ENCODE measurements at places on chromosomes 4 and X.

GRCh38 chrX:69236641-69237040 is 71.4 kb upstream of the PJA1 start:
- no peak for DNase-seq

DNA sequence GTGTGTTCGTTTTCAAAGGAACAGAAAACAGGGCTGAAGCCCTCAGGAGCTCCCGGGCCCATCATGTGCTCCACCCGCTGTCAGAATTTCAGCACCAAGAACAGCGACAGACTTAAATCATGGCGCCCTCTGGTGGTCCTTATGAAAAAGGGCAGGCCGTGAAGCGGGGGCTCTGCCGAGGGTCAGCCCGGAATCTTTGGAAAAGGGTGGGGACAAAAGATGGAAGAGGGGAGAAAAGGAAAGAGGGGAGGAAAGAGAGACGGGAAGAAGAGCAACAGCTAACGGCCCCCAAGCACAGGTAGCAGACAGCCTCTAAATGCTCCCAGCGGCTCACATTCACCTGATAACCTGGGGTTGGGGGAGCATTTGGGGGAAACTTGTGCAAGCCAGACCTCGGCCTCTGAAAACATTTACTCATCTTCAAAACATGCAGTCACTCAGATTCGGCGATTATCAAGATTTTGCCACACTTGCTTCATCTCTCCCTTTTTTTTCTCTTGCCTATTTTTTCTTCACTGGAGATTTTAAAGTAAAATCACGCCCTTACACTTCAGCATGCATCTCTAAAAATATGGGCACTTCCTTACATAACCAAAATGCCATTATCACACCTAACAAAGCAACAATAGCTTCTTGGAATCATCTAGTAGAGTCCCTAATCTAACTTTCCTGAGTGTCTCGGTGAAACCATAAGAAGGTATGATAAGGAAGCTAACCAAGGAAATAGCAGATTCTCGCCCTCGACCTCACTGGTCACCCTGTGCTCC is 28.1 kb upstream of the MAN2B2 start:
- DNase-seq, result peak; percentile 75

- DNase-seq, result no peak
Measured at GRCh38 chrX:12405306-12405705, 267.0 kb downstream of the FRMPD4 start.

GRCh38 chrX:113849408-113849807 is 734.5 kb upstream of the HTR2C start:
- DNase-seq, result no peak

DNA sequence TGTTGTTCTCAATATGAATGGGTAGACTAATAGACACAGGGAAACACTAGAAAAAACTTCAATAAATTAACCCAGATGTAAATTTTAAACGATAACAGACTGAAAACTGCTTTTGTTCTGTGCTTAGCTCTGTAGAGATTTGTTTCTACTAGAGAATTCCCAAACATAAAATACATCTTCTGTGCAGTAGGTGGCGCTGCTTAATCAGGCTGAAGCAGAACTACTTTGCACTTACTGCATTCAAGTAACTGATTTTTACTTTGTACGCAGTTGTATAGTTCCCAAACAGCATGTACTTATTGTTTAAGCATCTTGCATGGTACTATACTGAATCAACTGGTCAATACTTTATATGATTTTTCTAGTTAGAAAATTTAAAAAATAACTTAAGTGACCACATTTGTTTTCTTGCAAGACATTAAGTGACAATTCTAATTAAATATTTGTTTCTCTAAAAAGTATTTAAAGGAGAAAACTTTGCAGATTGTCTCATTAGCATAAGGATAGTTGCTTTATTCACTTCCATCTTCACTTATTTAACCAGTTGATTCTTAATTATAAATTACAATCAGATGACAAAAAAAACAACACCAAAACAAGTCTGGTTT is 490.6 kb downstream of the IL15 start:
- no peak for DNase-seq

- no peak for DNase-seq
Measured at GRCh38 chrX:101108284-101108683, 10.3 kb downstream of the CENPI start.

- DNase-seq, result no peak
Measured at GRCh38 chr4:149765630-149766029, 50.0 kb downstream of the IQCM start.

DNA sequence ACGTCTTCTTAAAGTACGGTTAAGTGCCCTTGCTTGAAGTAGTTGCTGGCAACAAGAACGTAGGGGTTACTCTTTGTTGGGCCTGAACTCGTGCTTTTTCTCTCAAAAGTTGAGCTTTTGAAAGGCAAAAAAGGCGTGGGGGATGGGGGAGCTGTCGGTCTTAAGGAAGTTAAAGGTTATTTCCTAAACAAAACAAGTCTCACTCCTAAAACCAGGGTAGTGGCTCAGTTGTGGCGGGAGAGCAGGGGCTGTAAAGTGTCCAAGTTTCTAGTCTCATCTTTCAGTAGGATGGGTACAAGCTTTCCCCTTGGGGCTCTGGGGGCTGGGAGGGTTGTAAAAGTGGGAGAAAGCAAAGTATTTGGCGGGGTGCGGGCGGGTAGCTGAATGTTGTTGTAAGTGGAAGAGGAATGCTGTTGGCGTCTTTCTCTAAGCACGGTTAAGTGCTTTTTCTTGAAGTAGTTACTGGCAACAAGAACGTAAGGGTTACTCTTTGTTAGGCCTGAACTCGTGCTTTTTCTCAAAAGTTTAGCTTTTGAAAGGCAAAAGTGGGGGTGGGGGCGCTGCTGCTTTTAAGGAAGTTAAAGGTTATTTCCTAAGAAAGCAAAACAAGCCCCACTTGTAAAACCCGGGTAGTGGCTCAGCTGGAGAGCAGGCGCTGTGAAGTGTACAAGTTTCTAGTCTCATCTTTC is 904 bp upstream of the WDR1 start:
- no peak for DNase-seq

- DNase-seq, result no peak
Measured at GRCh38 chrX:42943051-42943974, 165.3 kb upstream of the PPP1R2C start.

- DNase-seq, result peak; percentile 13
Measured at GRCh38 chr4:53702334-53703266, 111.3 kb upstream of the LNX1 start.

DNA sequence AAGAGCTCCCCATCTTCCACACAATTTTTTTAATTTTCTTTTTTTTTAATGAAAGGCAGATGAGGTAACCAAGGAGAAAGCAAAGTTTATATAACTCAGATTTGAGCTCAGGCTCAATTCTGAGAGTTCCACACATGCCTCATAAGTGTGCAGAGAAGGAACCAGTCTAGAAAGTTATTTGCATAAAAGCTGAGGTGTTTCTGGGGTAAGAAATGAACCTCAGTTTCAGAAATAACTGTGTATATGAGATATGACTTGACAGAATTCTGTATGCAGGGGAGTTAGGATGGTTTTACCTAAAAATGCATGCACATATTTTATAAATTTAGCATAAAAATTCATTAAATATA is 51.3 kb downstream of the DTHD1 start:
- DNase-seq, result no peak

DNA sequence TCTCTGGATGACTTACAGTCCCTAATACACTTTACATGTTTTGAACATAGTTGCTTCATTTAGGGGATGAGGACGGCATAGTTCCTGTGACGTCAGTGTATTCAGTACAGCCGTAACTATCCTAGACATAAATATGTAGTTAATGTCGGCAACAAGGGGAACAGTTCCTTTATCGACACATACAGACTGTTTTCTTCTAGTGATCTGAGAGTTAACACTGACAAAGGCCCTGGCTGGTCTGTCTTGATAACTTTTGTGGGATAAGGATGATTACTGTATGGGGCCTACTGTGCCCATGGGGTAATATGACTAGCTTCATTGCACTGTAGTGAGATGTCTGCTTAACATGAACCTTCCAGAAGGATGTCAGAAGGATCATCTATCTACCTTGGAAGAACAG is 131.2 kb downstream of the ZNF518B start:
- DNase-seq, result no peak

DNA sequence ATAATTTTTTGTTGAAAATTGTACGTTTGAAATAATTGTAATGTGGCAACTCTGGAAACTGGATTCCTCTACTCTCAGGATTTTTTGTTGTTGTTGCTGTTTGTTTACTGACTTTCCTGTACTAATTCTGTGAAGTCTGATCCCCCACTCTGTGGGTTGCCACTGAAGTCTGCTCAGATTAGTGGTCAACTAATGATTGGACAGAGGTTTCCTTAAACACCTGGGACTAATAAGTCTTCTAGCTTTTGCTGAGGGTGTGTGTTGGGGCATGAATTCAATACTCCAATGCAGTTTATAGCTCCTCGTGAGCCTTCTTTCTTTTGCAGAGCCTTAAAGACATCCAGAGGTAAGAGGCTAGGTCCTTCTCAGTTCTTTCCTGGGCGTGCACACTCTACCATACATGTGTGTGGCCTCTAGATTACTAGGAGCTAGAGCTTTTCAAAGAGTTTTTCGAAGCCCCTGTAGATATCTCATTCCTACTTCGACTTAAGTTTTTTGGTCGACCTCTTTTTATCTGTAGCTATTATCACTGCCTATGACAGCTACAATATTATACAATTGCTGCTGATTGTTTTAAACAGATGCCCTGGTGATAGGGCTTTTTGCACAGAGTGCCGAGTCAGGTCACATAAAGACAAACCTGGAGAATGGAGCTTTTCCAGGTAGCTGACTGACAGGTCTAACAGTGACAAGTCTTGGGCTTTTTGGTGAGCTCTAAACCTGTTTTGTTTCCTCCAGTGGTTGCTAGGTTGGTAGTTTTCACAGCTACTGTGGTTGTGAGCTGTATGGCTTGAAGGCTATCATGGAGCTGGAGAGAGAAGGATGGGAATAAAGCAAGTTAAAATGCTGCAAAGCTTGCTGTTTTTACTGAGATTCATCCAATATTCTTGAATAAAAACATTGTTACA is 34.0 kb downstream of the BMP2K start:
- no peak for DNase-seq

DNA sequence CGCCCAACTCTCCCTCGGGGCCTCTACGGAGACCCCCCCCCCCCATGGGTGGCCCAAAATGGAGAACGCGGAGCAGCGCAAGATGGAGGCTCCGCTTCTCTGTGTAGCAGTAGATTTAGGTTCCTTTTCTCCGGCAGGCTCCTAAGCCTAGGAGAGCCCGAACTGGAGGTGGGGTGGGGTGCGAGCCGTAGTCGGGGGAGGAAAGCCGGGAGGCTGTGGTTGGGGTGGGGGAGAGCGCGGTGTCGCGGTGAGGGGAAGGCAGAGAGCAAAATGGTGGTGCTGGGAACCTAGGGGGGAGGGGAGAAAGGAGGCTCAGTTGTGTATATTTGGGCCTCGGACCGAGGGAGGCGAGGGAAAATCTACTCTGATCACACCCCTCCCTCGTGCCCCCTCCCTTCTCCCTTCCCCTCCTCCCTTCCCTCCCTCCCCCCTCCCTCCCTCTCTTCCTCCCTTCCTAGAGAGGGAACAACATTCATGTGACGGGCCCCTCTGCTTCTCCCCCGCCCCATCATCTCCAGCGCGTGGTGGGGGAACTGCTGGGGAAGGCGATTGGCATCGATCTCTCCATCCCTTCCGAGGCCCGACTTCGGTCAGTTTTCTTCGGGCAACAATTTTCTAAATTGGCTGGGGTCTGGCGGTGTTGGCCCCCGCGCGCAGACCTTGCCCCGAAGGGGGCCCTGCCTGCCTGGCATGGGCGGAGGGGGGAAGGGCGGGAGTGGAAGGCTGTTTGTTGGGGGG is at the start of gene STAG2:
STAG2 (plus strand) TSS at position 439 of the 738 bp plus-strand sequence. CDS start 60,922 bp downstream, outside the sequence.
- DNase-seq, result no peak

- no peak for DNase-seq
Measured at GRCh38 chr4:2741626-2742025, 14.5 kb downstream of the TNIP2 start.

- no peak for DNase-seq
Measured at GRCh38 chr4:175874306-175874705, 62.2 kb upstream of the GPM6A start.

DNA sequence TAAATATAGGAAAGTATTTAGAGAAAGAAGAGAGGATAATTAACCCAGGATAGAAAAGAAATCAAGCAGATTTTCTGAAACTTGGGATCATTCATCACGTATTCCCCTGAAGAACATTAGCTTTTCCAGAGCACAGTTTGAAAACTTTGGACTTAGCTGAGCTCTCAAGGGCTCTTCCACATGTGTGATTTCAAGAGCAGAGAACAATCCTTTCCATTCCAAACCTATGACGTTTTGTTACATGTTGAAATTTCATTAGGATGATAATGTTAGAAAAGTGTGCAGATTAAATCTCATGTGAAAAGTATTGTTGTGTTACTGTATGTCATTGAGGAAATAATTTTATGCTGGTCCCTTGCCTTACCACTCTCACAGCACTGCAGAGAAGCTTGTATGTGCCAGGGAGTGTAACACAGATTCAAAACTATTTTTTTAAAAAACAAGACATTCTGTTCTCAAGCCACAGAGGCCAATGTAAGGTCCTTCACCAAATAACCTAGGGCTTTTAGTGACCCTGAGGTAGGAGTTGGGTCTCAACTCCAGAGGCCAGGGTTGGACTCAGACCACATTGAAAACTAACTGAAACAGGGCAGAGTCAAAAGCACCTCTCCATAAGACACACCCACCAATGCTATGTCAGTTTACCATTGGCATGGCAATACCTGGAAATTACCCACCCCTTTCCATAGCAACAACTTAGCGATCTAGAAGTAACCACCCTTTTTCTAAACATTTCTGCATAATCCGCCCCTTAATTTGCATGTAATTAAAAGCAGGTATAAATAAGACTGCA is 141.3 kb downstream of the ANXA5 start:
- no peak for DNase-seq

DNA sequence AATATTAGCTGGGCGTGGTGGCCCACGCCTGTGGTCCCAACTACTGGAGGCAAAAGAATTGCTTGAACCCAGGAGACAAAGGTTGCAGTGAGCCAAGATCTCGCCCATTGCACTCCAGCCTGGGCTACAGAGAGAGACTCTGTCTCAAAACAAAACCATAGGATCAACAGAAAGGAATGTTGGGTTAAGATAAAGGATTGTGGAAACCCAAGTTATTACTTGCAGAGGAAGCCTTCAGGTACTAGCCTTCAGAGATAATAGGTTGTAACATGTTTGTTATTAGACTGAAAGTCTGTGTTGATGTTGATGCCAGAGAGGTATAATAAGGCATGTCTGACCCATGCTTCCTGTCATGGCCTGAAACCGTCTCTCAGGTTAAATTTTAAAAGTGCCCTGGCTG is 16.9 kb downstream of the SSX5 start:
- no peak for DNase-seq

GRCh38 chrX:29530501-29530900 is 684.9 kb upstream of the MAGEB2 start:
- DNase-seq, result no peak

DNA sequence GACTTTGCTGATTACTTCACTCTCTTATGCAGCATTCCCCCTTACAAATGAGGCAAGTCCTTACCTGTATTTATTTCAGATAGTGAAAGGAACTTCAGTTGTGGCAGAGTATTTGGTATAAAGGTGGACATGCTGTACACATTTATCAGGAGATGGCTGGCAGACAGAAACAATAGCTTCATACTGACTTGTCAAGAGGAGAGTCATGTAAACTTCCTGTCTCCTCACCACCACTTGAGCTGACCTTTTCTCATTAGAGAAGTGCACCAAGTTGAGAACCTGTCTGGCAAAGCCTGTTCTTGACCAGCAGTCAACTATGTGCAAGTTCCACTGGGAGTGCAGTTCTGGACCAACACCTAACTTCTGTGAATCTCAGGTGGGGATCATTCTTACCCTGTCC is 80.8 kb downstream of the LARP1B start:
- DNase-seq, result no peak

Measured in HuH-7.5 (cell line).